ENCODE measurements at places on chromosomes 4 and X. TPM values are rescaled to one million over a fixed set of nuclear protein-coding genes. Genes with fewer than 3 reads are reported as not detected.

DNA sequence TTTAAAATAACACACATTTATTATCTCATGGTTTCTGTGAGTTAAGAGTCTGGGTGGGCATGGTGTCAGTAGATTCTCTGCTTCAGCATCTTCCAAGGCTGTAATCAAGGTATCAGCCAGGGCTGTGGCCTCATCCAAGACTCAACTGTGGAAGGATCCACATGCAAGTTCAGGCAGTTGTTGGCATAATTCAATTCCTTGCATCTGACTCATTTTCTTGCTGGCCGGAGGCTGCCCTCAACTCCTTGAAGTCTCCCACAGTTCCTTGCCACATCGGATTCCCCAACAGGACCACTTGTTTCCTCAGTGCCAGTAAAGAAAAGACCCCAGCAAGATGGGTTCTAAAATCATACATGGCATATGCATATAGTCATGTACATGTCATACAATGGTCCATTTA, 93.4 kb downstream of the NPNT start:
- no peaks in the 10 kb centered on the region for H3K36me3 ChIP-seq
- H3K27me3 ChIP-seq: no peaks in the 10 kb centered on the region
- no peak for DNase-seq

The AMBN gene
- total RNA-seq: not detected

DNA sequence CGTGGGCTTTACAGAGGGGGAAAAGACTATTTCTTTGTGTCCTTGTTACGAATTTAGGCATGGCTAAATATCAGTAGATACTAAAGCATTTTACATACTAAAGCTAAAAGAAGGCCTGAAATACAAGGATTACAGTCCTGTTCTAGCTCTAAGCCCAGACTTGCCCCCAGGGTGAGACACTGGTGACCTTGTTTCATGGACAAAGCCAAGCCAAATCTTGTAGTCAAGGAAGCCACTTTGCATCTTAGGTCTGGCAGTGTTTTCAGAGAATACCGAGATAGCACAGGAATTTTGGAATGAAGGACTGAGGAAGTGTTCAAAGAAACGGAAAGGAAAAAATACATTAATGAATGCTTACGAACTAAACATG, 733 bp upstream of the G3BP2 start:
- no peaks in the 10 kb centered on the region for H3K27me3 ChIP-seq
- DNase-seq: no peak
- peaks cover 10% of the 10 kb centered on the region for H3K4me1 ChIP-seq
- peak overlapping the region; percentile 95 for H3K27ac ChIP-seq
- no peaks in the 10 kb centered on the region for H3K36me3 ChIP-seq

- no peak for DNase-seq
- no peaks in the 10 kb centered on the region for H3K27me3 ChIP-seq
- peak overlapping the region; percentile 96 for H3K27ac ChIP-seq
- H3K4me3 ChIP-seq: no peak overlapping the region
- H3K36me3 ChIP-seq: no peaks in the 10 kb centered on the region
- peaks cover 54% of the 10 kb centered on the region for H3K4me1 ChIP-seq
Measured at GRCh38 chr4:37990731-37991245, 30.6 kb downstream of the PTTG2 start.

DNA sequence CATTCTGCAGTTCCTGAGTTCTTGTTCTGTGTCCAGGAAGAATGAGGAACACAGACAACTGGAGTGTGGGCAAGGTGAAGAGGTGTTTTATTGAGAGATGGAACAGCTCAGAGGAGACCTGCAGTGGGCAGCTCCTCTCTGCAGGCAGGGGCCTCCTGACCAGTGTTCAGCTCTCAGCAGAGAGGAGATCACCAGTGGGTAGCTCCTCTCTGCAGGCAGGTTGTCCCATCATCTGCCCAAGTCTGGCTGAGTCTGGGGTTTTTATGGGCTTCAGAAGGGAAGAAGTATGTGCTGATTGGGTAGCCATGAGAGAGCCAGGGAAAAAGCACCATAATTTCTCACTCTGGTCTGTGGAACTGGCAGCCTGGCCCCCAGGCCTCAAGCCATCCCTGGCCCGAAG, 56.0 kb upstream of the RASGEF1B start:
- H3K36me3 ChIP-seq: no peaks in the 10 kb centered on the region
- no peaks in the 10 kb centered on the region for H3K27me3 ChIP-seq
- H3K4me3 ChIP-seq: no peak overlapping the region
- H3K27ac ChIP-seq: no peak overlapping the region
- no peaks in the 10 kb centered on the region for H3K4me1 ChIP-seq

DNA sequence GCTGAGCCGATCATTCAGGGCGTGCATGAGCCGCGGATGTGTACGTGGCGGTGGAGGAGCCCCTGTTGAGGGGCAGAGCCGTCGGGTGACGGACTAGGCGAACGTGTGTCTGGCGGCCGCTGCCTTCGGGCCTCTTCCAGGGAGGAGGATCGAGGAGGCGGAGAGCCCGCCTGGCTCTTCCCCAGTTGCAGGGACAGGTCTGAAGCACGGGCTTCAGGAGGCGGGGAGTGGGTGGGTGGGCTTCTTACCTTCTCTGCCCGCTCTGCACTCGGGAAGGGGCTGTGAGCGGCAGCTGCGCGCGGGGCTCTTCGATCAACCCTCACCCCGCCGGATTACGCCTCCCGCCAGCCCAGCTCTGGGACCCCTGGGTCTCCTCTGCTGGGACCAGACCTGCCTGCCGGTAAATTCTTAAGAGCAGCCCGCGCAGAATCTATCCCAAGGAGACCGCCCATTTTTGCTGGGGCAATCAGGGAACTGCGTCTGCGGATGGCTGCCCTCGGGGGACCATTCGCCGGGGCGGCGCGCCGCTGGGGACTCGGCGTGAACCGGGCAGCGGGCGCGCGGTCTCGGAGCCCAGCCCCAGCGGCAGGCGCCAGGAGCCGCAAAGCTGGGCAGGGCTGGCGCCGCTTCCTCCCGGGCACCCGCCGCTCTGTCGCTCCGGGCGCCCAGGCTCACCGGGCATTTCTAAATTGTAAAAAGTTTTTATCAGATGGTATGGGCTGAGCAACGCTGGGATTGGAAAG, 4.9 kb downstream of the PLAC8 start:
- H3K27ac ChIP-seq: no peak overlapping the region
- peak overlapping the region; percentile 52 for H3K4me3 ChIP-seq
- H3K36me3 ChIP-seq: no peaks in the 10 kb centered on the region
- H3K4me1 ChIP-seq: peaks cover 2% of the 10 kb centered on the region
- H3K27me3 ChIP-seq: peaks cover 3% of the 10 kb centered on the region
- peak; percentile 77 for DNase-seq

The SPOCK3 gene
- total RNA-seq: 0.25 TPM

The MUC7 gene
- total RNA-seq: not detected

The RASL11B gene
- total RNA-seq: 4.3 TPM

GRCh38 chr4:26055855-26056254, 141.8 kb downstream of the SMIM20 start:
- no peak overlapping the region for H3K4me3 ChIP-seq
- H3K27me3 ChIP-seq: no peaks in the 10 kb centered on the region
- DNase-seq: no peak

The SLC49A3 gene
- 18.2 TPM for total RNA-seq

GRCh38 chrX:93649381-93649780, 24.0 kb downstream of the NAP1L3 start:
- no peaks in the 10 kb centered on the region for H3K4me1 ChIP-seq
- no peaks in the 10 kb centered on the region for H3K27me3 ChIP-seq
- DNase-seq: no peak
- H3K4me3 ChIP-seq: no peak overlapping the region
- H3K36me3 ChIP-seq: no peaks in the 10 kb centered on the region

GRCh38 chr4:1775731-1776500, 17.2 kb upstream of the FGFR3 start:
- no peaks in the 10 kb centered on the region for H3K27me3 ChIP-seq
- no peaks in the 10 kb centered on the region for H3K4me1 ChIP-seq
- H3K4me3 ChIP-seq: no peak overlapping the region
- DNase-seq: no peak

The RS1 gene
- 0.44 TPM for total RNA-seq

DNA sequence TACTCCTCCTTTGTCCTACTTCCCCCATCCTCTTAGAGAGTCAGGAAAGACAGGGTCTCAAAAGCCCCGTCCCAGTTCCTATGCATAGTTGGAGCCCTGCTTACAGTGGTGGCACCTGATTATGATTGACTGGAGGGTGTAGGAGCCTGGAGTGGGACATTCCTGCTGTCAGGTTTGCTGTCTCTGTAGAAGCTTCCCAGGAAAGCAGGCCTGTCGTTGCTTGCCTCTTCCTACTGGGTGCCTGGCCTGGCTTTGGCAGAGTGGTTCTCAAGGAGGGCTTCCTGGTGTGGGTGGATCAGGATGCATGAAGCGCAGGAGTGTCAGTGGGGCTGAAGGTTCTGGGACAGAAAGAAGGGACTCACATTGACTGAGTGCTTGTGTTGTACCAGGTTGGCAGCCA, 4.8 kb downstream of the MAGED2 start:
- H3K36me3 ChIP-seq: peaks cover 17% of the 10 kb centered on the region
- no peak for DNase-seq
- H3K27me3 ChIP-seq: no peaks in the 10 kb centered on the region
- H3K27ac ChIP-seq: no peak overlapping the region

Data from kidney (tissue), 22 donors.